ENCODE measurements at places on chromosomes 1 and 21. TPM values are rescaled to one million over a fixed set of nuclear protein-coding genes. Genes with fewer than 3 reads are reported as not detected.

GRCh38 chr1:6937048-6937447, 151.8 kb downstream of the CAMTA1 start:
- no peak for DNase-seq

ELF3 gene
- 0.96 TPM for total RNA-seq

GRCh38 chr1:233294913-233295236, 650 bp downstream of the PCNX2 start:
- no peak for DNase-seq

- no peak for DNase-seq
Observed at GRCh38 chr1:35461966-35462651, 95.1 kb downstream of the KIAA0319L start.

- no peak for DNase-seq
Observed at GRCh38 chr1:204572923-204573922, 57.0 kb downstream of the MDM4 start.

- DNase-seq: no peak
Observed at GRCh38 chr1:1130206-1131120, 14.6 kb upstream of the C1orf159 start.

DNA sequence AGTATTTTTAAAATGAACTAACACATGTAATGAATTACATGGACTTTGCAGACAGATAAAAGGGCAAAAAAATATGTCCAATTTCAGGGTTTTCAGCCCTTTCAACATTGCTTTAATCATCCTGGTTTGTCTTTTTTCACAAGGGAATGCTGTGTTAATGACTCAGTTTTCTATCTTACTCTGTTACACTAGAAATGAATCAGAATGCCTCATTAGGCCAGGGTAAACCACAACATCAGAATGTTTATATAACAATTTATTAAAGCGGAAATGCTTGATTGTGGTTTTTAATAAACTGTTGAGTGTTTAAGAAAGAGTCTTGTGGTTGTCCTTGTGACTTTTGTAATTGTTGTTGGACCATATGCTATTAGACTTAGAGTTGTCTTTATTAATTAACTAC, 13.5 kb downstream of the GORAB start:
- no peak for DNase-seq

DNA sequence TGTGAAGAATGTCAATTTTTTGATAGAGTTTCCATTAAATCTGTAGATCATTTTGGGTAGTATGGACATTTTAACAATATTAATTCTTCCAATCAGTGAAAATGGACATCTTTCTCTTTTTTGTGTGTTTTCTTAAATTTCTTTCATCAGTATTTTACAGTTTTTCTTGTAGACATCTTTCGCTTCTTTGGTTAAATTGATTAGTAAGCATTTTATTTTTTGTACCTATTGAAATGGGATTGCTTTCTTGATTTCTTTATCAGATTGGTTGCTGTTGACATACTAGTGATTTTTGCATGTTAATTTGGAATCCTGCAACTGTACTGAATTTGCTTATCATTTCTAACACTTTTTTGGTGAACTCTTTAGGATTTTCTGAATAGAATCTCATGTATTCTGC, 683.2 kb upstream of the NCAM2 start:
- no peak for DNase-seq

DNA sequence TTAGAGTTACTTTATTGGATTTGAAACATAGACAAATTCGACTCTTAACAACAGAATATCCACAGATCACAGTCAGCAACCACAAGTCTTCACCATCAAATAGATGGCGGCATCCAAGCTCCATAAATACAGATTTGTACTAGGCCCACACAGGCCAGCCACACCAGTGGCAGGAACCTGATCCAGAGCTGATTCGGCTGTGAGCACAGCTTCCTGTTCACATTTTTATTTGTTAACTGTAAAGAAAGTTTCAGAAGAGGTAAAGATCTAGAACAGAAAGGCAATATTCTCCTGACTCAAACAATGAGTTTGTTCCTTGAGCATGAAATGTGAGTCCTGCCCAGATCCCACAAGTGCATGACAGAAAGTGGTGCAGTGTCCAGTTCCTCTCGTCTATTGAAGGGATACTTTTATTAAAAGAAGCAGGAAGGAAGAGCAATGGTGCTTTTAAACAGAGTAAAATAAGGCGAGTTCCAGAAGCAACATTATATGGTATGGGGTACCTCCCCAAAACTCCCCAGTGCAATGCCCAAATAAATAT, 205.8 kb downstream of the SLC45A1 start:
- DNase-seq: no peak

- DNase-seq: no peak
Observed at GRCh38 chr21:32298658-32299081, at the start of gene MRAP. Gene MRAP (plus strand): TSS chr21:32298855. CDS start chr21:32298972, 117 bp downstream.

PTCH2 gene
- total RNA-seq: not detected

KCNA2 gene
- total RNA-seq: 9.4 TPM

CFAP141 gene
- not detected for total RNA-seq

- no peak for DNase-seq
Observed at GRCh38 chr1:156122086-156122485, 7.6 kb downstream of the LMNA start.

DNA sequence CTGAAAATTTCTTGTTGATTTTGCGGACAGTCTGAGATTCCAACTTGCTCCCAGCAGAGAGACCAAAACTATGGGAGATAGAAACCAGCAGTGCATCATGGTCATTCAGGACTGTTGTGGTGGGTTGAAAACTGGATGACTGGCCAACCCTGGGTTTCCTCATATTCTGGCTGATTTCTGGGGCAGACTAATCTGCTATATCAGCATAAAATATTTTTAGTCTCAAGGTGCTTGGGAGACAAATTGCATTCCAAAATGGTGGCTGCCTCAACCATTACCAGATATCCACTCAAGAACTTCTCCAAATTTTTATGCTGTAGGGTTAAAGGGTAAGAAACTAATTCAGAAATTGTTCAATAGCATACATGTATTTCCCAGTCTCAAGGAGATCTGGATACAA, 434.0 kb downstream of the BRINP3 start:
- DNase-seq: no peak

GRCh38 chr1:109229531-109230127, 15.9 kb downstream of the SARS1 start:
- no peak for DNase-seq

CFH gene
- total RNA-seq: 108 TPM

DNA sequence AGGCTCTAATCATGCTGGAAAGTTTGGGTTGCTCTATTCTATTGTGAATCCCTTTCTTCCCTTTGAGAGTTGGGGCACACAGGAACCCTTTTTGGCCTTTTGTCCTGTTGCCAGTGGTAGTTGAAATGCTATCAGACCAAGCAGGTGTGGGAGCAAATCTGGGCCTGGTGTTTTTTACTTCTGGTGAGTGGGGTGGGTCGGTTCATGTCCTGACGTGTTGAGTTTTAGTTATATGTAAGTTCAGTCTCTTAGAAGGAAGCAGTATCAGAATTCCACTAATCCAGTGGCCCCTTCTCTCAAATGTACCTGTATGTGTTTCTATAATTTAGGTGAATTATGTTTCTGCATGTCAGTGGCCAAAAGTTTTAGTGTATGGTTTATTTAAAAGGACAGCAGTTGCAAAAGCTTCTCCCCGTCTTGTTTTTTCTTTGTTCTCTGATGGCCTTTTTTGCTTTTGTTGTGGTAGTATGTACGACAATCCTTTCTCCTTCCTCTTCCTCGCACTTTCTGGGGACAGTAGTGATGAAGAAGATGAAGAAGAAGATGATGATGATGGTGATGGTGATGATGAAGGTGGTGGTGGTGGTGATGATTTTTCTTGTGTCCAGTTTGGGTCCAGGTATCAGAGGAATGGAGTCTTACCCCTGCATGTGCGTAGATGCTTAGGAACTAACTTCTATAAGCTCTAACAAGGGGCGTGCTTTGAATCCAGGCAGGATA, 74.2 kb downstream of the UBE4B start:
- no peak for DNase-seq

- no peak for DNase-seq
Observed at GRCh38 chr1:89873288-89873687, 52.5 kb downstream of the LRRC8D start.

DNA sequence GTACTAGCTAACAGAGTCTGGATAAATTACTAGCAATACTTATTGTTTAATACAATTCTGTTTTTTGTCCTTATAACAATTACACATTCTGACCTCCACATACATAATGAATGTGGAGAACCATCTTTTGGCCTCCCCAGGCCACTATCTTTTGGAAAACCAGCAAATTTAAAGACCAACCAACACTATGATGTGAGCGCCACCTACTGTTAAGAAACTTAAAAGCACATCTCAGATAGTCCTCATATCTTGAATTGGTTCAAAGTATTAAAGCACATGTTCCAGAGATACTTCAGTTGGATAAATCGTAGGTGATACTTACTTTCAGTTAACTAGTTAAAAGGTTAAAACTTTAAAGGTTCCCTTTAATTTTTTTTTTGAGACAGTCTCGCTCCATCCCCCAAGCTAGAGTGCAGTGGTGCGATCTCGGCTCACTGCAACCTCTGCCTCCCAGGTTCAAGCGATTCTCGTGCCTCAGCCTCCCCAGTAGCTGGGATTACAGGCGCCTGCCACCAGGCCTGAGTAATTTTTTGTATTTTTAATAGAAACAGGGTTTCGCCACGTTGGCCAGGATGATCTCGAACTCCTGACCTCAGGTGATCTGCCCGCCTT, 29.3 kb upstream of the USP1 start:
- DNase-seq: no peak

RNF186 gene
- not detected for total RNA-seq

ZMYND12 gene
- not detected for total RNA-seq

- DNase-seq: no peak
Observed at GRCh38 chr1:204001166-204001901, 71.6 kb upstream of the SOX13 start.

CNTN2 gene
- total RNA-seq: 0.32 TPM

- no peak for DNase-seq
Observed at GRCh38 chr1:212928323-212929291, 21.7 kb upstream of the VASH2 start.

FAM78B gene
- total RNA-seq: not detected

GRCh38 chr1:109197158-109198042, 16.3 kb upstream of the SARS1 start:
- DNase-seq: no peak

DNA sequence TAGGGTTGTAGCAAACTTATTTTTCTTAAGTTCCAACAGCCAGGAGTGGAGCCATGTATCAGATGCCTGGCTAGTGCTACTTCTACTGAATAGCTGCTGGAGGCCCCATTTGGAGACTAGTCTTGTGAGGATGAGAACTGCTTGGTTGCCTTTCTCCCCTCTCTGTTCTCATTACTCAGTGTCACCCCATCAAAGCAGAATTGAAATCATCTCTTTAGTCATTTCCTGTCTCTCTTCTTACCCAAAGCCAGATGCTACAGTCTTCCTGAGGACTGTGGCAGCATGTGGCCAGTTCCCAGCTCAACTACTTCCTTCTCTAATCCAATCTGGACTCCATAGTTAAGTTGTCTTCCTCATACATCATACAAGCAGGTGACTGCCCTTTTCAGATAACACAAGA, 197.5 kb downstream of the BRINP2 start:
- DNase-seq: no peak

GRCh38 chr1:201260648-201261311, 22.5 kb upstream of the PKP1 start:
- no peak for DNase-seq

- peak; percentile 91 for DNase-seq
Observed at GRCh38 chr1:153752571-153753195, 22.5 kb upstream of the SLC27A3 start.

GRCh38 chr1:215243345-215244054, 161.0 kb downstream of the KCNK2 start:
- no peak for DNase-seq

SV2A gene
- total RNA-seq: 5.9 TPM

SYT2 gene
- not detected for total RNA-seq

- no peak for DNase-seq
Observed at GRCh38 chr1:240562111-240562590, 49.8 kb downstream of the GREM2 start.

GRCh38 chr1:230335861-230336522, 90.1 kb downstream of the PGBD5 start:
- no peak for DNase-seq

HSD11B1 gene
- 0.32 TPM for total RNA-seq

MCOLN3 gene
- 0.32 TPM for total RNA-seq

TMEM52 gene
- not detected for total RNA-seq

DNA sequence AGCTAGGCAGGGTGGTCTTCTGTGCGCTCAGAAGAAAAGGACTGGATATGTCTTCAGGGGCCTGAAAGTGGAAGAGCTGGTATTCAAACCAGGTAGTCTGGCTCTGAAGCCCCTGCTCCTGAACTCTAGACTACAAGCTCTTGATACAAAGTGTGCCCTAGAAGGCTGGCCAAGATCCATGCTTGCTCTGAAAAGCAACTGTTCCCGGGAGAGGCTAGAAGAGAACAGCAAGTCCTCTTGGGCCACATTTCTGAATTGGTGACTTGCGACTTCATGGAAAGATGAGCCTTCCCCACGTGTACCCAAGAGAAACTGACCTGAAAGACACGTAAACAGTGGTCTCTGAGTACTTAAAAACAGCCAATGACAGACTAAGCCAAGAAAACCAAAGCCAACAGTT, 123.3 kb upstream of the GRIK3 start:
- no peak for DNase-seq

GRCh38 chr1:71463144-71463543, 382.3 kb upstream of the ZRANB2 start:
- DNase-seq: no peak

DNA sequence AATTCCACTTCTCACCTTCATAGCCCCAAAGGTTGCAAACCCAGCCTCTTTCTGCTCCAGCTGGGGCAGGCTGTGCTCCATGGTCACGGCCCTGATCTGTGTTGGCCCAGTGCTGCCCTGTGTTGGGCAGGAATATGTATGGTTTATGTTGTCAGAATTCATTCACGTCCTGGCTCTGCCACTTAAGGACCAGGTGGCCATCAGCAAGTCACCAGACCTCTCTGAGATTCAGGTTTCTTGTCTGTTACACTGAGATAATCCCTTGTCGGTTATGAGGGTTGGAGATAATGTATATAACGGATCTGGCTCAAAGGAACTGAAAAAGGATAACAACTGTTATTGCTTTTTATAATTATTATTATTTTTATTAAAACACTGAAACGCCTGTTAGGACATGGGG, 39.1 kb upstream of the SELENON start:
- no peak for DNase-seq

DNA sequence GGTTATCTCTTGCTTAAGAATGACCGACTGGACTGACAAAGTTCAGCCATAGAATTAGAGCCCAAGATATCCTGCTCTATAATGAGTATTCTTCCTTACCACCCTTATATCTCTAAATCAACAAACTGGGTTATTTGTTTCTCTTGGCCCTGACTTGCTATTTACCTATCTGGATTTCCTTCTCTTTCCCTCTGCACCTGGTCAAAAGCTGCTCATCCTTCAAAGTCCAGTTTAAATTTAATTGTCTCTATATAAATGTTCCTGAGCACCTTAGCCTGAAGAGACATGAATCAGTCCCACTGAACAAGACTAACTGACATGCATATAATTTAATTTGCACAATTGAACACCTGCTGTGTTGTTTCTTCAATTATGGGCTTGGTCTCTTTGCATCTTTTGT, 127.1 kb upstream of the KCNJ15 start:
- no peak for DNase-seq

- DNase-seq: no peak
Observed at GRCh38 chr1:38029685-38030511, 16.7 kb downstream of the POU3F1 start.

All from ascending aorta (tissue), 2 donors.